ENCODE measurements at places on chromosomes 5 and 9.

GRCh38 chr9:105662184-105663104 is at the start of gene TAL2:
TSS of gene TAL2 (plus strand) at chr9:105662457. CDS start at chr9:105662497, 40 bp downstream.
- DNase-seq: no peak

DNA sequence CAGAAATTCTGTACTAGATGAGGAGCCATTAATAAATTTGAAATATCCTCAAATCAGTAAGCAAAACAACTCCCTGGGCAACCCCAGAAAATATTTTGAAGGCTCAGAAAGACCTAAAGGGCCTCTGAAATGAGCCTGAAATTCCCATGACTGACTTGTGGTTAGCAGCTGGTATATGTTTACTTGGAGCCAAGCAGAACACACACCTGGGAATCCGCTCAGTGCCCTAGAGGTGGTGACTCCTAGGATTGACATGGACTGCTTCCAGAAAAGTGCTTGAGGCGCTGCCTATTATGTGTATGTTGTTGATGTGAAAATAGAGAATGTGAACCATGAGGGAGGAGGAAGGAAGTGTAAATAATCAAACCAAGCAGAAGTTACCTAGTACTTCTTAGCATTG is 14.7 kb downstream of the RFK start:
- DNase-seq: peak; percentile 77

- DNase-seq: no peak
Observed at GRCh38 chr5:111453747-111454146, 58.6 kb downstream of the STARD4 start.

- DNase-seq: no peak
Observed at GRCh38 chr5:92505145-92505544, 1075.9 kb downstream of the NR2F1-AS1 start.

- DNase-seq: no peak
Observed at GRCh38 chr5:132408965-132409364, 39.5 kb downstream of the SLC22A5 start.

GRCh38 chr5:38556599-38557307 is at the start of gene LIFR:
TSS of gene LIFR (minus strand) at chr5:38556646. CDS start at chr5:38530647, 25,999 bp downstream.
- peak; percentile 20 for DNase-seq

DNA sequence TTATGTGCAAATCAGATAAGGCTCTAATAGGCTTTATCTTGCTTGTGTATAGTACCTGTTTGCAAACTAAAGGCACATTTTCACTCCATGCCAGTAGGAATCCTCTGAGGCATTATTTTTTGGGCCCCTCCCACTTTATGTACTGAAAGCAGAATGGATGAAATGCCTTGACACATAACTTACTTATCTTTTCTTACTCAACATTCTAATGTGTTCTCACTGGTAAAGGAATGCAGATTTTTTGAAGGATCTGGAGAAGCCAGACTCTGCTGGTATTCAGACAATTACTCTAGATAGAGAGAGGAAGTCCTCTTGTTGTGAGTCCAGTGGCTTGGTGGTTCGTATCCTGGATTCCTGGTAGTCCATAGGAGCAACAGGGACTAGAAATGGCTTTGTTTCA is 336.7 kb downstream of the CCDC171 start:
- no peak for DNase-seq

DNA sequence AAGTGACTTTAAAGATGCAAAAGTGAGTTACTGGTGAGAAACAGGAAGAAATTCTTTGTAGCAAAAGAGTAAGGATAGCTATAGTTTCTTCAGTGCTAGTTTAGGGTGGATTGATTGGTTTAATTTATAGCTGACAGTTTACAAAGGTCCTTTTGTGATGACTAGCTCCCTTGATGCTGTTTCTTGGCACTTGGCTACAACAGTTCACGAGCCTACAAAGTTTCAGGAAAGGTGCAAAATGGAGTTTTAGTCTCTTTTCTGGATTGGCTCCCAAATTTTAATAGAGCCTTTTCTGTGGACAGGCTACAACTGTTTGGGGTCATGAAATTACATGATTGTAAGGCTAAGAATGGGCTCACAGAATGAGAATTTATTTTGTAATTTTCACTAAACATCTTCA is 40.9 kb upstream of the BNIP1 start:
- no peak for DNase-seq

DNA sequence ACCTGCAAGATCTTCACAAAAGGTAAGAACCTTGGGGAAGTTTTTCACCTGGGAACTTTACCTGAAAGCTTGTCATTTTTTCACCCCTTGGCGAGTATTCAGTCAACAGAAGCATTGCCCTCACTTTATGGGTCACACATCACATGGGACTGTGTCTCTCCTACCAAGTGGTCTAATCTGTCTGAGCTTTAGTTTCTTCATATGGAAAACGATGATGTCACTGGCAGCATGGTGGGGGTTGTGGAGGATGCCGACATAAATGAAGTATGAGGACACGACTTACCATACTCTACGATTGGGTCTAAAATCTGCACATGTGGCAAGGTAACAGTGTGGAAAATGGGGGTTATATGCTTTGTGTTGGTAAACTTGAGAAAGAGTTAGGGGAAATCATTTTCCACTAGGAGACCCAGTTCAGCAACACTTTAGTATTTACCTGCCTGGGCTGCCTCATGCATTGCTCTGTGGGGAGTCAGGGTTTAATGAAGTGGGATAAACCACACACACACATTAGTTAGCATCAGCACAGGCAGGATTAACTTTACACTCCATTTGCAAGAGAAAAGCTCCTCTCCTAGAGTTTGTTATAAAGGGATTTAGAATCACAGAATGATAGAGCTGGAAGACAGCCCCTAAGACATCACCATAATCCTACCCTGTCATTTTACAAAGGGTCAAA is 19.8 kb upstream of the PAX5 start:
- no peak for DNase-seq

DNA sequence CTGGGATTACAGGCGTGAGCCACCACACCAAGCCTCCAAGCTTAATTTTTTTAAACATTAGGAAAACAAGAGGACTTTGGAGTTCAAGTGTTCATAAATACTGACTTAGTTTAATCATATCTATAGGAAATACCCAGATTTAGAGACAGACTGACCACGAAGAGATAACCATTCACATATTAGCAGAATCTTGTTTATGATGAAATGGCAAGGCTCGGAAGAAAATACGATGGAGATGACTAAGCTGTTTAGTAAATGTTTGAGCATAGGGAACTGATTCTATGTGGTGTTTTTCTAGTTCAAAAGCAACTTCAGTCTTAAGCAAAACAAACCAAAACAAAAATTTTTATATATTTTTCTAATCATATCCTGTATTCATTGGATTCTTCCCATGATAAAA is 13.5 kb upstream of the TUSC1 start:
- no peak for DNase-seq

All from epithelial cell of prostate (primary cell).